ENCODE measurements at places on chromosomes 7 and 10.

- no peak for DNase-seq
Measured at GRCh38 chr7:12028508-12028907, 182.6 kb upstream of the TMEM106B start.

DNA sequence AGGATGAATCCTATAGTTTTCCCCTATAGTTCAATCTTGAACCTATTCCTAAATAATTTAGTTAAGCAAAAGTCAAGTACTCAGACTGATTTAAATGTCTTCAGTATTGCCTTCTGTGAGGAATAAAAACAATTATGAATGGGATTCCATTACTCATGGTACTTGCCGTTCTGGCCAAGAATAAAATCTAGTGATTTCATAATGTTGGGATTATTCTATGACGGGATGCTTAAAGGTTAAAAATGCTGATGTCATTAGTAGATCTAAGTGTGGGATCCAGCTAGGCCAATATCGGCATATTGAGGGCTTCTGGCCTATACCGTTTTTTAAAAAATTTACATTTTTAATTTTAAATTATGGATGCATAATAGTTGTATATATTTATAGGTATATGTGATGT, 5.3 kb downstream of the BPGM start:
- DNase-seq: no peak

GRCh38 chr10:104337521-104337984, 712 bp downstream of the ITPRIP start:
- peak; percentile 63 for DNase-seq

GRCh38 chr10:31147210-31147608, 115.5 kb upstream of the ZNF438 start:
- DNase-seq: no peak

- no peak for DNase-seq
Measured at GRCh38 chr7:47709051-47709450, 127.1 kb upstream of the TNS3 start.

DNA sequence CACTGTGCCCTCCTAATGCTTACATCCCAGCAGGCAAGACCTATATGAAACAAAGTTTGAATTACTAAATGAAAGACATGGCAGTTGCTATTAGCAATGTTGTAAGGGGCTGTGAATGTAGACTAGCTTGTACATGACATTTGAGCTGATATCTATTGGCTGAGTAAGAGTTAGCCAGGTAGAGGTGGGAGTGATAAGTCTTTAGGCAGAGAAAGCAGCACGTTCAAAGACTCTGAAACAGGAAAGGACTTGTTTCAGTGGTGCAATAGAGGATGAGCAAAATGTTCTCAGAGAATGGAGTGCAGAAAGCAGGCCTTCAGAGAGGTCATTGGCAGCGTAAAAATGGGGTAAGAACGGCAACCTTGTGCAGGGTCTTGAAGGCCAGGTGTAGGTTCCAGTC, 687.6 kb downstream of the AUTS2 start:
- no peak for DNase-seq

DNA sequence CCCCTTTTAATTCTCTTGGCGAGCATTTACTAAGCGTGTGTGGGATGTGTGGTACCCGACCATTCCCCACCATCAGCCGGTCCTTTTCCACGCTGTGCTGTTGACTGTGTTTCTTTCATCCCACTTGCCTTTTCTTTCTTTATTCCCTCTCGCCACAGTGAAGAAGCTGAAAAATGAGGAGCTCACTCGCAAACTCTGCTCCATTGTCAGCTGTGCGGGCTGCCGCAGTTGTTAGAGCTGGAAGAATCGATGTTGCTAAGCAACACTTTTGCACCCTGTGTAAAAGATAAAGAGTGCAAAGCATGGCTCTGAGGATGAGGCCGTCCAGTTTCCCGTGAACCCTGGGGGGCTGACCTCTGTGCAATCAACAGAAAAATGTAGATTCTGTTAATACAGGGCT, 203.1 kb upstream of the NEBL start:
- no peak for DNase-seq

DNA sequence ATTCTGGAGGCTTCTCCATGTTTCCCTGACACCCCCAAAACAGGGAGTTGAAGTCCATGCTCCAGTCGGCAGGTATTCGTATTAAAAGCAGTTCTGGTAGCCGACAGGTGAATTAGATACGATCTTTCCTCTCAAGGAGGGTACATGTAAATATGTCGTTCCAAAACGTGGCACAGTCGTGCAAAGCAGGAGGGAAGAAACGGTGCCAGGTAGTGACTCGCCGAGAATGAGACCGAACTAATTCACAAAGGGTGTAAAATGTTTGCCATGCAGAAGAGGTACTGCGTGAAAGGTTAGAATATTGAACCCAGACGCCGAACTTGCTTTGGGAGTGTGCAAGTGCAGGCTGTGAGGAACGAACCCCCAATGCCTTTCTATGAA, 483 bp downstream of the EDRF1 start:
- DNase-seq: peak; percentile 14

GRCh38 chr7:85023916-85024315, 162.9 kb downstream of the SEMA3D start:
- DNase-seq: no peak

- DNase-seq: no peak
Measured at GRCh38 chr10:89233033-89233432, 18.5 kb downstream of the LIPA start.

DNA sequence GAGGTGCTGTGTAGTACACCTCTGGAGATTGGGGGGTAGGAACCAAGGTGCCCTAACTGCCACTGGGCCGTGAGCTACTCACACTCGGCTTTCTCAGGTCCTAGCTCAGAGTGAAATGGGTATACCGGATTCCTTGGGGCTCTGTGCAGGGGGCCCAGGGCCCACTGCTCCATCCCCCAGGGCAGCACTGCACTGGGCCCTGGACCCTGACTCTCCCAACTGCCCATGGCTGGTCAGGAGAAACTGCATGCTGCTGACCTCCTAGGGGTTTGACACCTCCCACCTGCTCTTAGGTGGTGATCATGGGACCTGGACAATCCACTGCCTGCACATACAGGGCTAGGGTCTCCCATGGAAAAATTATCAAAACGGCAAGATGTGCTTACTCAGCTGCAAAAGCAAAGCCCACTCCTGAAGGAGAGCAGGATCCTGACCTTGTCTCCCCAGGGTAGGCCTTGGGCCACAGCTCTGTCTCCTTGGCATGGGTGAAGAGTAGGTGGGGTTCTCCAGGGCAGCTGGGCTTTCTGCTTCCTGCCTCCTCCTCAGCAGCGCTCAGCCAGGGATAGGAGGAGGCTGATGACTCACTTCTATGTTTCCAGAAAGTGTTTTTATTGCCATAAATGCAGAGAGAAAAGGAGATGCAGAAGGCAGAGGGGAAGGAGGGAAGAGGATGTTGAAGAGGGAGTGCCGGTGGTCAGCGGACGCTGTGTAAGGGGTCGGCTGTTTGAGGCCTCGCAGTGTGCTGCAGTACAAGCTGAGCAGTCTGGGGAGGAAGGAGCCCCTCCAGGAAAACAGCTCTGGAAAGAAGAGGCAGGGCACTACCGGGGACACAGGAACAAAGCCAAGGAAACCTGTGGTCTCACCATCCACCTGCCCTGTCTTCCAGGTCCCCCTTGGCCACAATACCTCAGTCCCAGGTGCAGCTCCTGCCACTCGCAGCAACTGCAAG, 107.8 kb downstream of the ARHGAP22 start:
- peak; percentile 81 for DNase-seq

GRCh38 chr7:102115931-102116330, 170.7 kb upstream of the SH2B2 start:
- DNase-seq: no peak

Measured in Kasumi-1 (cell line).